Upper lobe of left lung (tissue), 6 donors: ENCODE measurements at places on chromosomes 2 and 18. TPM values are rescaled to one million over a fixed set of nuclear protein-coding genes. Genes with fewer than 3 reads are reported as not detected.

POTEF gene
- not detected for total RNA-seq

PSTPIP2 gene
- 10.2 TPM for total RNA-seq

DNA sequence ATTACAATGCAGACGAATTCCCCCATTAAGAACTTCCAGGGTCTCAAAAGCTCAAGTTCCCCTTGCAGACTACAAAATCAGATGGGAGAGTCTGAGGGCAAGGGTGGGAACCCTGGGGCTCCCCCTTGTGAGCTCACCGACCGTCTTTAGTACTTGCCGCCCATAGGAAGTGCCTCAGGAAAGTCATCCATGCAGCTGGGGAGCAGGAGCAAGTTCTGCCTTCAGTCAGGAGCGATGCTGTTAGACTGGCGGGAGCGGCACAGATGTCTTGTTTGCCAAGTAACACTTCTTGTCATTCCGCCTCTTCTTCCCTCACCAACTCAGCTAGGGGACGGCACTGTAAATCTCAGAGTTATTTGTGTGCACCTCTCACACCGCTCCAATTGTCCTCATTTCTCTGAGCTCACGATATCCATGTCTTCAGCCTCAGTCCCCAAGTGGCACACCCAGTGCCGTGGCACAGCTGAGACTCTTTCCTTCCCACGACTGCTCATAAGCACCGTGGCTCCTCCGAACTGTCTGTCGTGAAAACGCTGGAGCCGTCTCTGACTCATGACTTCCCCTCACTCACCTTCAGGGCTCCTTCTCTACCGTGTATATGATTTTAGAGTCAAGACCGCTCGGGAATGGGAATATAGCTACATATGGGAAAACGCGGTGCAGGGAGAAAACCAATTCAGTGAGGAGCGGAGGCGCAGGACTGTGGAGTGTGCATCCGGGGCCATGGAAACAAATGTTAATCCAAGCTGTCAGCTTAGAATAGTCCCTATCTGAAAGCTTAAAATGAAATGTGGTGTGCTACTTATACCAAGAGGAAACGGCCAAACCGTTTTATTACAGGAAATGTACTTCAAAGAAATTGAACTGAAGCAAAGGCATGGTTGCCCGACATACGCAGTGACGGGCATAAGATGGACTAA is 34.0 kb downstream of the UXS1 start:
- no peak for DNase-seq

- DNase-seq, result no peak
Measured at GRCh38 chr2:237199082-237199481, 113.4 kb downstream of the COPS8 start.

PCARE gene
- 0.71 TPM for total RNA-seq

DNA sequence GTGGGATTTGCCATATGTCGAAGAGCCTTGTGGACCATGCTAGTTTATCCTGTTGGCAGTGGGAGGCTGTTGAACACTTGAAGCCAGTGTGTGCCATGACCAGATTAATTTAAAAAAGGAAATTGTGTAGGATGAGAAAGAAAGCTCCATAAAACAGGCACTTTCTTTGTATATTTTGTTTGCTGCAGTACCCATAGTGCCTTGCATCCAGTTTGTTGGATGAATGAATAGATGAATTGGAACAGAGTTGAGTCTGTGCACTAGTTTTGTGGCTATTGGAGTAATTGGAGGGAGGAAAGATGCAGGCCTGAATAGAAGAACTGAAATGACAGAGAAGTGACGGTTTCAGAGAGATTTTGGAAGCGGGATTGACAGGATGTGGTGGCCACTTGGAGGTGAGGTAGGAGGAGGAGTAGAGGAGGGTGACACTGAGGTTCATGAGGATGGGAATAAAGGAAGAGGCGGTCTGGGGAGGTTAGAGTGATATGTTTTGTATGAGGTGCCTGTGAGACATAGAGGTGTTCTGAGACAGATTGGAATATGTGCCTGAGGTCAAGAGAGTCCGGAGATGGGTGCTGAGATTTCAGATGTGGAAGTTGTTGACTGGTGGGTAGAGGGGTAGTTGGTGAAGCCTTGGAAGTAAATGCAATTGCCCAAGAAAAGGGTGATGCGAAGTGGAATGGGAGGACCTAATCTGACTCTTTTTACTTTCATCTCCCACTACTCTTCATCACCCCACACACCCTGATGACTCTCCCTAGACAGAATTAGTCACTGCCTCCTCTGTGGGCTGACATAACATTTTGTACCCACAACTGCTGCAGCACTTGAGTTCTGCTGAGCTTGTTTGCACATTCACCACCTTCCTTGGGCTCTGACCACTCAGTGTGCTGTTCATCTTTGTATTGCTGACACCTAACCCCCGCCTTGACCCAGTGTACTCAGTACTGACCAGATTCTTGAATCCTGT is 5.1 kb downstream of the DGUOK start:
- no peak for DNase-seq
